MM.1S (cell line): ENCODE measurements at places on chromosomes 6 and 20.

DNA sequence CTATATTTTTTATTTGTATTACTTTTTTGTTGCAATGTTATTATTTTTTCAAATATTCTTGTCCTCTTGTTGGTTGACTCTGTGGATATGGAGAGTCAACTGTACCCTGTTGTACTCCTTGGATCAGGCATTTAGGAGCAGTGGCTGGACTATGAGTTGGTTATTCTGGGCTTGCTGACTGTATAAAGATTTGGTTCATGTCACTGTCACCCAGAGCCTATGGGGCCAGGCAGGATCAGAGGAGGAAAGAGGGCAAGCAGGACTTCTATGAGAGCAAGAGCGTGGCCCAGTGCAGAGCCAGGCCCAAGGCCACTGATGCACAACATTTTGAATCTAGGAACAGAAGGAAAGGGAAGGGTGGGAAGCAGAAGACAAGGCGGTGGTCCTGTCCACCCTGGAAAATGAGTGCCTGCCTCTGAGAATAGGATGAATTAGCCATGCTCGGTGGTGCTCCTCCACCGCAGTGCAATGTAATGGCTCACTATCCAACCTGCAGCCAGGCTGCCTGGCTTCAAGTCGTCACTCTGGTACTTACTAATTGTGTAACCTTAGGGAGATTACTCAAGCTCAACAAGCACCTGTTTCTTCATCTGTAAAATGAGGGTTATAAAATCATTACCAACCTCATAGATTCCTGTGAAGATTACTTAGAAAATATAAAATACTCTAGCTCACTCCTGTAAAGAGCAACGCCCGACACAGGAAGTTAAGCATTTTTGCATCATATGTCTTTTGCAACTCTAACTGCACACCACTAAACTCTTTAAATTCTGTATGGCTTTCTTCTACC lies 192.1 kb downstream of the KCNQ5 start:
- DNase-seq = no peak

- DNase-seq = no peak
Observed at GRCh38 chr20:62320581-62321354, 18.0 kb downstream of the ADRM1 start.

DNA sequence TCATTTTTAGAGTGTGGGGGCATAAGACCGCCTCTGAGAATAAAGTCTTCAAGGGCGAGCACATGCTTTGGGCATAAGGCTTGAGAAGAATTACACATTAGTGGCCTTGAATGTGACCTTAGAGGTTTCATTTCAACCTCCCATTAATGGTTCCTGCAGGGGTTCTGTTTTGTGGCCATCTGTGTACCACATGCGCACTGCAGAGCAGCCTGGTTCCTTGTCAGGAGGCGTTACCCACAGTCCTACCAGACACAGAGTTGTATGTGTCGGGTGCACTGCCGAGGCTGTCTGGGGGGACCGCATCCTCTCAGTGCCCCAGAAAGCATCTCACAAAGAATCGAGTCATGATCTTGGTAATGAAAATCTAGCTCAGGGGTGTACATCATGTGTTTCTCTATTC lies 115.7 kb downstream of the B3GAT2 start:
- no peak for DNase-seq

- peak; percentile 77 for DNase-seq
Observed at GRCh38 chr20:32672982-32673851, 524 bp downstream of the C20orf203 start.

DNA sequence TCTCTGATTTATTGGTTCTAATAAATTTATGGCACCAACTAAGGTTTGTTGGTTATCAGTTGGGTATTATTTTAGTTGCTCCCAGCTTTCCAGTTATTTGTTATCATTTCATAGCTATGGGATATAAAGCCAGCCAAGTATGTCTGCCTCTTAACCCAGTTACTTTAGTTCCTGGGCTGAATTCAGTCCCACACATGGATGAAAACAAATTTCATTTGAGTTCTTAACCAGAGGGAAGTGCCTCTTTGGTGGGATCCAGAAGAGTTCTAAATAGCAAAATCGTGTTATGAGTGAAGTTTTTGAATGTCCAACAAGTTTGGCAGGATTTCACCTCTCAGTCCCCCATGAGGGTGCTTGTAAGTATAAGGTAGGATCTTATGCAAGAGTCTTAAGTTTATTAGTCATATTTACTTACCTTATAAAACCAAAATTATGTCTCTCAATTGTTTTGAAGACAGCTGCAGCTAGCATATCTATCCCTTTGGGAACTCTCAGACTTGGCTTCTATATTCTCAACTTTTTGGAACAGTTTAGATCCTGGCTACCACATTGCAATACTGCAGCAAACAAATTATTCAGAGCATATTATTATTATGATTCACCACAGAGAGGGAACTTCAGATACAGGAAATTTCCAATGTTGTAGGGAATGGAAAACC lies 683.6 kb downstream of the BCKDHB start:
- DNase-seq = no peak

GRCh38 chr20:57829336-57829735 lies 119.5 kb upstream of the PMEPA1 start:
- no peak for DNase-seq

DNA sequence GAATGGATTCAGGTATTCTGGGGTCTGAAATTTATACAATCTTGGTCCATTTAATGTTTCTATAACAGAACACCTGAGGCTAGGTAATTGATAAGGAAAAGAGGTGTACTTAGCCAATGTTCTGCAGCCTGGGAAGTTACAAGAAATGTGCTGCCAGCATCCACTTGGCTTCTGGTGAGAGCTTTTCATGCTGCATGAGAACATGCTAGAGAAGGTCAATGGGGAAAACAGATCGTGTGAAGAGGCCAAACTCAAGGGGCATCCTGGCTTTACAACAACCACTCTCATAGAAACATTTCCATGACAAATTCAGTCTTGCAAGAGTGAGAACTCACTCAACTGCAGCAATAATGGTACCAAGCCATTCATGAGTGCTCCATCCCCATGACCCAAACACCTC lies 16.8 kb downstream of the IL22RA2 start:
- no peak for DNase-seq

- no peak for DNase-seq
Observed at GRCh38 chr6:143234734-143235133, 174.0 kb downstream of the AIG1 start.

GRCh38 chr6:99434702-99435530 lies 9.8 kb upstream of the PNISR start:
- peak; percentile 45 for DNase-seq

GRCh38 chr6:152129691-152130151 lies 322.2 kb downstream of the ESR1 start:
- DNase-seq = no peak
